ENCODE measurements at places on chromosomes 2 and 18. TPM values are rescaled to one million over a fixed set of nuclear protein-coding genes. Genes with fewer than 3 reads are reported as not detected.

- DNase-seq = no peak
Observed at GRCh38 chr2:27833931-27834330, 56.3 kb downstream of the RBKS start.

DNA sequence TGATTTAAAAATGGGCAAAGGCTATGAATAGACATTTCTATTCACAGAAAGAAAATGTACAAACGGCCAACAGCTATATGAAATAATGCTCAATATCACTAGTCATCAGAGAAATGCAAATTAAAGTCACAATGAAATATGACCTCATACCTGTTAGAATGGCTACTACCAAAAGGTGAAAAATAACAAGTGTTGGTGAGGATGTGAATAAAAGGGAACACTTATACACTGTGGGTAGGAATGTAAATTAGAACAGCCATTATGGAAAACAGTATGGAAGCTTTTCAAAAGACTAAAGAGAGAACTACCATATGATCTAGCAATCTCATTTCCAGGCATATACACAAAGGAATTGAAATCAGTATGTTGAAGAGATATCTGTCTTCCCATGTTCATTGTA, 118.9 kb upstream of the SPOPL start:
- DNase-seq = no peak

DNA sequence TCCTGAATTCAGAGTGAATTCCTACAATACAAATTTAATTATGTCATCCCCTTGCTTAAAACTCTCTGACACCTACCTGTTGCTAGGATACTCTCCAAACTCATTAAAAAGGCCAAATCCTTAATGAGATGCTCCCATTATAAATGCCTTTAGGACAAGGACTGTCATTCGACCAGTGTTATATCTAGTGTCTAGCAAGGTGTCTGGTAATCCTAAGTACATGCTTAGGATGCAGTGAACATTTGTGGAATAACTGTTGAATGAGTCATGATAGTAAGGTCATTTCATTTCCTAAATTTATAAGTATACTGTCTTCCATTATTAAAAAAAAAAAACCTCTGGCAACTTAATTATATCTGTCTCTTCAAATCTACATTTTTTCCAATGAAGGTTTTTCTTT, 588.9 kb upstream of the NRXN1 start:
- peak; percentile 21 for DNase-seq

DNA sequence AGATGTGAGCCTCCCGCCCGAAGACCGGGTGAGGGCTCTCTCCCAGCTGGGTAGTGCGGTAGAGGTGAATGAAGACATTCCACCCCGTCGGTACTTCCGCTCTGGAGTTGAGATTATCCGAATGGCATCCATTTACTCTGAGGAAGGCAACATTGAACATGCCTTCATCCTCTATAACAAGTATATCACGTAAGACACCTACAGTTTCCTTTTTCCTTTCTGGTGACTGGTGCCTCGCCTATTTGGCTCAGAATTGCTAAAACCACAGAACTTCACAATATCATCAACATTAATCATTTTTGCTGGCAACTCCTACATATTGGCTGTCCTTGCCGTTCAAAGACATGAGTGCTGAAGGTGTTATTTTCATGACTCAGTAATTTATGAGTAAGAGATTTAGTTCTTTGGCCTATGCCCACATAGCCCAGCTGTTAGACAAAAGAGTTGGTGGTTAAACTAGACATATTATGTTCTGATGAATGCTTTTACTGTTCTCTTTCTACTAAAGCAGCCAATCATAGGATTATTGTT, 2.2 kb downstream of the STAMBP start:
- DNase-seq = peak; percentile 25

- no peak for DNase-seq
Observed at GRCh38 chr18:44627280-44627679, 53.4 kb upstream of the SETBP1 start.

GRCh38 chr2:232761301-232761907, 15.0 kb downstream of the KCNJ13 start:
- peak; percentile 68 for DNase-seq

GRCh38 chr2:75047992-75048625, 89.7 kb downstream of the POLE4 start:
- DNase-seq = no peak

DNA sequence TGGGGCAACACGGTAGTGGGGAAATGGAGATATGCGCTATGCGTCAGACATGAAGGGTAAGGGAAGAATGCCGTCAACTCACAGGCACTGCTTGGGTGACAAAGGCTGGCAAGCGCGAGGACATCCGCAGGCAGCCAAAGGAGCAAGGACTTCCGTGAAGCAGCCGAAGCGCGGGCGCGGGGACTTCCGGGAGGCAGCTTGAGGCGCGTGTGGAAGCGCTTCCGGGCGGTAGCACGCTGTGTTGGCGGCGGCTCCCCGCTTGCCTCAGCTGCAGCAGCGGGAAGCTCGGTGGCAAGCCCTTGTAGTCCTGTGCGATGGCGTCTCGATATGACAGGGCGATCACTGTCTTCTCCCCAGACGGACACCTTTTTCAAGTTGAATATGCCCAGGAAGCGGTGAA, at the start of gene PSMA8:
TSS of gene PSMA8 (plus strand) at position 218 of the 400 bp plus-strand sequence. CDS start at position 315, 97 bp downstream.
- peak; percentile 4 for DNase-seq

DNA sequence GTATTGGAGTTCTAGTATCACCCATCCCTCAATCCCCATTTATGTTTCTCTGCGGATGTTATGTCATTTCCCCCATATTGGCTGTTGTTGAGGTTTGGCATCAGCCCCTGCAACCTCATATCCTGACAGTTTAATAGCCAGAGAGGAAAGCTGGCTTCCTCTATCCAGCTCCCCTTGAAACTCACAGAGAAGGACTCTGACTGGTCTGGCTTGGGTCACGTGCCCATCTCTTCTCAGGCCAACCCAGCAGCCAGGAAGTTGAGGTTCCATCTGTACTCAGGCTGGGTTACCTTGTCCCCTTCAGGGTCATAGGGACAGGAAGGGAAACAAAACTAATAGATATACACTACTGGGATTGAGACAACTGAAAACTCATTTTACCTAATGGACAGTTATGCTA, 148.0 kb upstream of the SLC14A2 start:
- no peak for DNase-seq

DNA sequence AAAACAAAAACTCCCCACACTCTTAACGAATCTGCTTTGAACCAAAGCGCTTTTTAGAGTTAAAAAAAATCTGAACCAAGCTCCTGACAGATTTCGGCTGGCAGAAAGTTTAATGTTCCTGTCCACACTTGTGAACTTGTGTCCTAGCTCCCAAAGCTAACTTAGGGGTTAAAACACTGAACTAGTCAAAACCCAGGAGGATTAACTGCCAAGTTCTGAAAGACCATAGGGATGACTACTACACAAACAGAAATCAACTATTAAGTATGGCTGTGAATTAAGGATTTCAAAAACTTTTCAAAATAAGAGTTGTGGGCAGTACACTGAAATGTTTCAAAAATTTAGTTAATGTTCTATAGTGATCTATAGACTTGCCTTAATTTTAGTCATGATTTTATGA, 26.2 kb upstream of the CDKL4 start:
- no peak for DNase-seq

- no peak for DNase-seq
Observed at GRCh38 chr2:109009920-109010610, 21.0 kb upstream of the EDAR start.

DNA sequence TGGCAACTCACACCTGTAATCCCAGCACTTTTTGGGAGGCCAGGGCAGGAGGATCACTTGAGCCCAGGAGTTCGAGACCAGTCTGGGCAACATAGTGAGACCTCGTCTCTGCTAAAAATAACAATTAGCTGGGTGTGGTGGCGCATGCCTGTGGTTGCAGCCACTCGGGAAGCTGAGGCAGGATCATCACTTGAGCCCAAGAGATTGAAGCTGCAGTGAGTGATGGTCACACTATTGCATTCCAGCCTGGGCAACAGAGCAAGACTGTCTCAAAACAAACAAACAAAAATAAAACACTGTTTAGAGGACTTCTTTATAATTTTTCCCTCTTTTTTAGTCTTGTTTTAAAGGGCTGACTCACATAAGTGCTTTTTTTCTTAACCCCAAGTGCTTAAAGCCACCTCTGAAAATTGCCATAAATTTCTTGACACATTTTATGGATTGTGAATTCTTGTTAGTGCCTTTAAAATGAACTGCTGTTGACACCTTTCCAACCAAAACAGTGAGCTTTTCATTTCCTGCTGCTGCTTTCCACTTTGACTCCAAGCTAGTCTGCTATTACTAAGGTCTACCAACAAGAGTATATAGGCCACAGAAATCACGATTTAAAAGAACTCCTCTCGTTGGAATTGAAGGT, 41.7 kb downstream of the CYP20A1 start:
- peak; percentile 76 for DNase-seq

DNA sequence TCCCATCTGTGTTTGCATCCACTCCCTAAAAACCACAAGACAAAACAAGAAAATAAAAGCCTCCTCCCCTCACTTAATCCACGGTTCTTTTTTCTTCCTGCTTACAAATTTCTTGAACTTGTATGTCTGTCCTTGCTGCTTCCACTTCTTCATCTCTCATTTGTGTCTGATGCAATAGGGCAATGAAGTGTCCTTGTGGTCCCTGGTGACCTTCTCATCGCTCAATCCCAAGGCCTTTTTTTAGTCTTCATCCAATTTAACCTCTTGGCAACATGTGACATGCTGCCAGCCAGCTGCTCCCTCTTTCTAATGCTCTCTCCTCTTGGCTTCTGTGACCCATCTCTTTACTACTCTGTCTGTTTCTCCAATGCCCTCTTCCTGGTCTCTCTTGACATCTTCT, 87.6 kb downstream of the SEMA4F start:
- no peak for DNase-seq

GRCh38 chr2:143251681-143252080, 122.5 kb downstream of the ARHGAP15 start:
- DNase-seq = no peak

DNA sequence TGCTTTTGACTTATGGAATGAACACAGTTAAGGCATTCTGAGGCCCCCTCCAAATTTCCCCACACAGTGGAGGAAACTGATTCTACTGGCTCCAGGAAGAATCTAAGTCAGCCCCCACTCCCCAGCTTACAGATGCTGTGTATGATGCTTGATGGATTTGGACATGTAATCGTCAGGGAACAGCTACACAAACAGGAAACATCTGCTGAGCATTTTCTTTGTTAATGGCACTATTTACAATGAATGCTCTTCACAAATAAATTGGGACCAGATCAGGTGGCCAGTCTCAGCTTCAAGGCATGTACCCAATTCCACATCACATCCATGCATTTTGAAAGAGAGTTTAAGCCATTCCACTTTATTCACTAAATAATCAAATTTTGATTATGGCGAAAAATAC, 562.3 kb downstream of the SOX11 start:
- peak; percentile 14 for DNase-seq

GRCh38 chr2:133292259-133292658, 276.0 kb downstream of the NCKAP5 start:
- DNase-seq = no peak

DNA sequence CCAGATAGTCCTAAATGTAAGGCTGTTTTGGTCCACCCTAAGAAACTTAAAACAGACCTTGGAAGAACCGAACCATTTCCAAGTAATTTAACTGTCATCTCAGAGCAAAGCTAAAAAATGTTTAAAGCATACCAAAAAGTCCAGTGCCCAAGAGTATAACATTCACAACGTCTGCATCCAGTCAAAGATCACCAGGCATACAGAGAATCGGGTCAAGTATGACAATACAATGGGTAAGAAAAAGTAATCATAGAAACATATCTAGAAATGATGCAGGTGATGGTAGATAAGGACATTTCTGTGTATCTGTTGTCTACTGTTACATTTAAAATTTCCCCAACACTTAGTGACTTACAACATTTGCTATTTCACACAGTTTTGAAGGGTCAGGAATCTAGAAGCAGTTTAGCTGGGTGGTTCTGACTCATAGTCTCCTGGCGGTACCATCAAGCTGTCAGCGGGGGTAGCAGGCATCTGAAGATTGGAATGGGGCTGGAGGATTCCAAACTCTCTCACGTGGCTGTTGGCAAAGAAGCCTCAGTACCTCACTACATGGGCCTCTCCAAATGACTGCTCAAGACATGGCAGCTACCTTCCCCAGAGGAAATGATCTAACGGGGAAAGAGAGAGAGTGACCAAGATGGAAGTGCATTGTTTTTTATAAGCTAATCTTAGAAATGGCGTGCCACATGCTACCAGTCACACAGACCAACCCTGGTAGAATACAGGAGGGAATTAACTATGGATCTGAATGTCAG, 36.6 kb upstream of the DYNC2LI1 start:
- peak; percentile 10 for DNase-seq

GRCh38 chr2:167689444-167689843, 558.0 kb downstream of the STK39 start:
- no peak for DNase-seq

DNA sequence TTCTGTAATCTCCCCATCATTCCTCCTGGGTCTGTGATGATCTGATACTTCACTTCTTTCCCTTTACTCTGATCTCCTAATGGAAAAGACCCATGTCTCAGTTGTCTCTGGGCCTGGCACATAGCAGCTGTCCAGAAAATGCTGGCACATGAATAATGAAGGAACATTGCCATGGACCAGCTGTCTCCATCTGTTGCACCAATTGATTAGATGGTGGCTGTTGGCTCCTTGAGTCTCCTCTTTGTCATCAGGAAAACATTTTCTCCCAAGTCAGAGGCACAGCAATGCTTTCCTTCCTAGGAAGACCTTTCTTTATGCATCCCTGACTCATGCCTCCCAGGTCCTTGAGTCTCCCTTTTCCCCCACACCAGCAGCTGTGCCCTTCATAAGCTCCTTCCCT, 286.2 kb upstream of the CXCR4 start:
- no peak for DNase-seq

The LBH gene
- 49.9 TPM for total RNA-seq

The VWA3B gene
- not detected for total RNA-seq

The ASAP2 gene
- total RNA-seq = 59.6 TPM

The ASB18 gene
- total RNA-seq = under 0.01 TPM

The AMER3 gene
- not detected for total RNA-seq
